ENCODE measurements at places on chromosomes 3 and 15.

GRCh38 chr15:31782951-31783350 is 247.4 kb upstream of the CHRNA7 start:
- no peak for DNase-seq

DNA sequence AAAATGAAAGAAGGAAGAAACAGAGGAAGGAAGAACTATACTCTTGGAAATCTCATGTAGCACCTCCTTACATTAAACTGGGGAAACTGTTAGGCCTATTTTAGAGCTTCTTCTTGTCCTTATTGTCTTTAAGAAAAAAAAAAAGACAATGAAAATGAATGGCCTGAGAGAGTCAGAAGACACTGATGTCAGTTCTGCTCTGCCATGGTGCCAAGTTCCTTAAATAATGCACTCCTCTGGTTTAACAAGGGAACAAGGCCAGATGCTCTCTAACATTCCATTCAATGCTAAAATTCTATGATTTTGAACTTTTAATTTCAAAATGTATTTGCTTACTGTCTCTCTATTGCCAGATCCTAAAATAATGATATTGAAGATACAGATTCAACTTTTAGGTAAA is 4.4 kb upstream of the MBNL1 start:
- DNase-seq: peak; percentile 68

GRCh38 chr3:123424999-123425712 is 23.7 kb downstream of the ADCY5 start:
- no peak for DNase-seq

DNA sequence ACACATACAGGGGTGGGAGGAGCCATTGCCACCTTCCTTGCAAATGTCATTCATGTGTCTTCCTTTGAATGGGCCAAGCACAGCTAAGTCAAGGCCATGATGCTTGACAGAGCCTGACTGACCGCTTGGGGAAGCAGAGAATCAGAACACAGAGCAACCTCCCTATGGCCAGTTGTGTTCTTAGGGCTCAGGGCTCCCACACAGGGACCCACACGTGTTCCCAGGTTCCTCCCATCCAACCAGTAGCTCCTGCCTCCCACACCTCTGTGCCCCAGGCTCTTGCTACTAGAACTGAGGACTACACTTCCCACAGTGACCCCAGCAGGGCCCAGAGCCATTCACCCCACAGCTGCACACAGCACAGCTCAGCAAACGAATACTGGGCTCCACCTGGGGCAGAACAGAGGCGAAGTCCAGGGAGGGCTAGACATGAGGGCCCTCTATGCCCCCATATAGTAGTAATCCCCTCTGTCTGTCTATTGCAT is 42.9 kb downstream of the KLF15 start:
- DNase-seq: no peak

DNA sequence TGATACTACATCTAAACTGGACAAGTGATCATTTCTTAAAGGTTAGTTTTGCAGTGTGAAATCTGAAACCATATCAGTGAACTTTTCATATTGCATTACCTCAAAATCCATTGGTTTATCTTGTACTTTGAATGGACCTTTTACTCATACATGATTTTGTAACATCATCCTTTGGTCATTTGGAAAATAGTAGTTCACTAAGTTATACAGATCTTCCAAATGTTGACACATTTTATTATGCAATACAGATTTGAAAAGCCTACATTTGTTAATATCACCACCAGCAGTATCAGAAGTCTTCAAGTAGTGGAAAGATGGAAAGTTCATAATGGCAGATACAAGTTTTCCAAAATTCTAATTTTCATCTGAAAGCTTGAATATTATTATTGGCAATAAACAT is 64.0 kb upstream of the CDV3 start:
- DNase-seq: peak; percentile 54

- no peak for DNase-seq
These were observed 9.4 kb downstream of the TMOD2 start for GRCh38 chr15:51760805-51761204.

- DNase-seq: no peak
These were observed 25.1 kb downstream of the SMAD3 start for GRCh38 chr15:67090297-67091070.

DNA sequence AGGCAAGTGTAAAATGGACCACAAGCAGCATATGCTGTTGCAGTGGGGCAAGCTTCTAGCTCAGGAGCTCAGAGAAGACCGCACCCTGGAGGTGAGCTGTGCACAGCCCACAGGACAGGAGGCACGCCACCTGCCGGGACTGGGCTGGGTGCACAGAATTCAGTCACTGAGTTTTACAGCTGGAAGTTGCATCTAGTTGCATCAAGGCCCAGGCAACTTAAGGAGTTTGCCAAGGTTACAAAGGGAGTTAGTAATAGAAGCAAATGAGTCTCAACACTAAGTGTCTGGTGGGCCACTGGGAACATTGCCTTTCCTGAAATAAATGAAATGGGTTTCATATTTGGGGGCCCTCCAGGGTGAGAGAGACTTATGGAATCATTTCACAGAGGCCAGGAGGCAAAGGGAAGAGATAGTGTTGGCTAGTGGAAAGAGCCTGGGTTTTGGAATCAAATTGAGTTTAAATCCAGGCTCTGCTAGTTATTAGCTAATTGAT is 36.0 kb upstream of the TIMP4 start:
- DNase-seq: no peak

DNA sequence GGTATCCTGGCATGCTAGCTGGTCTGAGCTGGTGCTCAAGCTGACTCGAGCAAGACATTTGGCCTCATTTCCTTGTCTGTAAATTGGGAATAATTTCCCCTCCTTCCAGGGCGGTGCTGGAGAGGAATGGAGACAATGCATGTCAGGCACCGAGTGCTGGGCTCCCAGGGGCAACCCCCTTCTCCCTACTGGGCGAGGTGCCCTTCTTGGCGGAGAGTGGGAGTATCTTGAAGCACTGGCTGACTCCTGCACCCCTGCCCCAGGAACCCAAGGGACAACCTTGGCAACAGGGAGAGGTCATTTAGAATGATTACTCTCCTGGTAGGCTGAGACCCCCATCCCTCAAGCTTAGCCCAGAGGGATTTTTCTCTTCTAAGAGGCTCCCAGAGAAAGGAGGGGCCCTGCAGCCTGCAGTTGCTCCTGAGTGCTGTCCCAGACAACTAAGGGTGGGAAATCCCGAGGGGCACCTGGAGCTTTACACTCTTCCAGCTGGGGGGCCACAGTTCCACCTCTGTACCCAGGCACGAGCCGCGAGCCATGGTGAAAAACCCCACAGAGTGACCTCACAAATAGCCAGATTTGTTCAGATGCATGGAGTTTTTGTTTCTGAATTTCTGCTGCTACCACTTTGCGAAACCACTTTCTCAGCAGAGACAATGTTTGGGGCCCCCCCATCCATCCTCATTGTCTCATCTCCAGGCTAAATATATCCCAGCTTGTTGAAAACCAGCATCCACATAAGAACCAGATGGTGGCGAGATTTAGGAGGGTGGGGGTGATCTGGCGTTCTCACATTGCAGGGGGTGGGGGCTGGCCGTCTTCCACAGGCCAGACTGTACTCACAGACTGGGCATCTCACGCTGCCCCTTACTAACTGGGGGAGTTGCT is 44.8 kb downstream of the ABTB1 start:
- DNase-seq: no peak

- DNase-seq: no peak
These were observed 6.2 kb upstream of the THRB start for GRCh38 chr3:24500806-24501205.

DNA sequence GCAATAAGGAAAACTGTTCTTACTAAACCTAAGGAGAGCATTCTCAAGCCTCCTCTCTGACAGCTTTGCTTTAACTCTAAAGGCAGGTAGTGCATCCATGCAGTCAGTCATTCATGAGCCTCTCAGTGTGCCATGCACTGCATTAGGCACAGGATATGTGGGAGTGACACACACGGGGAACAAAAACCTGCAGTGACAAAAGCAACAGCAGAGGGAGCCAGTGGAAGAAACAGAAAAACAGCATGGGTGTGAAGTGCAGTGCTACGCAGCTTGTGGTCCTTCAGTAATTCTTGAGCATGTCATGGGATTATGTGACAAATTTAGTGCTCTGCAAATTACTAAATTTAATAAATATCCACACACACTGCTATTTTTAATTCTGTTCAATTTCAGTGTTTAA is 230.7 kb downstream of the BBX start:
- DNase-seq: peak; percentile 31

DNA sequence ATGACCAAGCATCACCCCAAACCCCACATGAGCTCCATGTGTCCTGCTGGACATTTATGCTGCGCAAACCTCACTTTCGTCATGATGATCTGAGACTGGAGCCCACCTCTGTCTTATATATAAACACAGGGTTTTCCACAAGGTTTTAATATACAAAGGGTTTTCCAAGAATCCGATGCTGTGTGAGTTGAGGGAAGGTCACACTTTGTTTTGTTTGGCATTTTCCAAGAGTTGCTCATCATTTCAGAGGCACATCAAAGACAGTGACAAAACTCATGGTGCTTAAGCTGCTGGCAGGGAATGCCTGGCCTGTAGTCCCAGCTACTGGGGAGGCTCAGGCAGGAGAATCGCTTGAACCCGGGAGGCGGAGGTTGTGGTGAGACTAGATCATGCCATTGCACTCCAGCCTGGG is 20.0 kb downstream of the EFCC1 start:
- no peak for DNase-seq

DNA sequence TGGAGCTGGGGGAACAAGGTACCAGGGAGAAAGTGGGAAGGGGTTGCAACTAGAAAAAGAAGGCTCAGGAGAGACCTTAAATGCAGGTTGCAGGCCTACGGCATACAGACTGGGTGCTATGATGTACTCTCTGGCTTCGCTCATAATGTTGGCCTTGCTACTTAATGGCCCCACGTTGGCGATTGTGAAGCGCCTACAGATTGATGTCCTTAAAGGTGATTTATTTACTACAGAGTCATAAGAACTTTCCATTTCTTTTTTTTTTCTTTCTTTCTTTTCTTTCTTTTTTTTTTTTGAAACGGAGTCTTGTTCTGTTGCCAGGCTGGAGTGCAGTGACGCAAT is 25.4 kb downstream of the ZBTB38 start:
- DNase-seq: no peak

- no peak for DNase-seq
These were observed 28.2 kb upstream of the TRIM59 start for GRCh38 chr3:160477750-160478149.

- DNase-seq: peak; percentile 39
These were observed 157.3 kb upstream of the CGNL1 start for GRCh38 chr15:57218826-57219576.

DNA sequence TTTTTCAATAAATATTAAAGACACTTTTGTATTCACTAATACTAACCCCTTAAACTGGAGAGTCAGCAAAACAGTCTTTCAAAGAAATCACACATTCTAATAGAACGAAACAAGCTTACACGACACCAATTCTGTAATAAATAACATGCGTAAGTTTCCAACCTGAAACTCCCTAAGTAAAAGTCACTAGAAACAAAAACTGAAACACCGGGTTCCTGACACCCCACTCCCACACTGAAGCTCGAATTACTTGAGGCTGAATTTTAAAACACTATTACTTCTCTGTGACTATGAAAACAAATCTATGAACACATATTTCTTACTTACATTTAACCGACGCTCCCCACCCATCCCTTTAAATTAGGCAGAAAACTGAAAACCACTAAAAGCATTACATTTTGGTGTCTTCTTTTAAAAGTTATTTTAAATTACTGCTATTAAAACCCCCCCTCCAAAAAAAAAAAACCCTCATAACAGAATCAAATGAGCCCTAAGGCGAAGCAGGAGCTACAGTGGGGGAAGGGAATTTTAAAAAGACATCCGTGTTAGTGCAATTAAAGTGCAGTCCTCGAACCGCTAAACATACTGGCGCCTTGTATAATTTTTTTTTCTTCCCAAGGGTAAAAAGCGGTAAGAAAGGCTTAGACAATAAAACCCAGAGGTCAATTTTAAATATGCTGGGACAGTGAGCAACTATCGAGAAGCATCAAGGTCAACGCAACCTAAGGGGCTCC is 878 bp downstream of the SPPL2A start:
- DNase-seq: peak; percentile 91

DNA sequence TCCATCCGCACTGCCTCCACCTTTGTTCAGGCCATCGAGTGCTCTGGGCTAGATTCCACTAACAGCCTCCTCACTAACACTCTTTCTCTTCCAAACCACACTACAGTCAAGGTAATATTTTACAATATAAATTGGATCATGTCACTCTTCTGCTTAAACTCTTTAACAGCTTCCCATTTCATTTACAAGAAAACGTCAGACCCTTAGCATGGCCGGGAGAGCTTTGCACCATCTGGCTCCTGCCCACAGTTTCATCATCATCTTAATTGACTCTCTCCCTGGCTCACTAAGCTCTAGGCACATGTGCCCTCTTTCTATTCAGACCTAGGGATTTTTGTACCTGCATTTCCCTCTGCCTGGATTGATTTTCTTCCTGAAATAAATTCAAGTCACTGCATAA is 354.7 kb downstream of the FGF12 start:
- DNase-seq: no peak

DNA sequence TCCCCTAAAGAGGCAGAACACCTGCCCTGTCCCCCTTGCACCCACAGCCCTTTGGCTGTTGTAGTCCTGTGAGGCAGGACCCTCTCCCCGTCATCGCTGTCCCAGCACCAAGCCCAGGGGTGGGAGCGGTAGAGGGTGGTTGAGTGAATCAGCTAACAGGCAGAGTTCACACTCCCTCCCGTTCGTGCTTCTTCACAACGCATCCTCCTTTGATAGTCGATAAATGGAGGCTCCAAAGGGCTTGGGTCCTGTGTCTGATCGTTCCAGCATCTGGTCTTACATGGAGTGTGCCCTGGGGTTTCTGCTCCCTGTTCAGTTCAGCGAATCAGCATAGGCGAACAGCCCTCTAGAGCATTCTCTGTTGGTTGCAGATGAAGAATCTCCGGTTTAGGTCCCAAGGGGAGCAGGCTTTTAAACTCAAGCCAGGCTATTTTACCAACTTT is 820 bp upstream of the HMCES start:
- DNase-seq: no peak

- peak; percentile 92 for DNase-seq
These were observed 288.6 kb downstream of the UACA start for GRCh38 chr15:70474471-70475406.
